CD4-positive, alpha-beta T cell treated with Interleukin-17A for 1 hour (primary cell): ENCODE measurements at places on chromosomes 5 and 9.

GRCh38 chr9:117771136-117771535 lies 66.9 kb downstream of the TLR4 start:
- no peak for DNase-seq

DNA sequence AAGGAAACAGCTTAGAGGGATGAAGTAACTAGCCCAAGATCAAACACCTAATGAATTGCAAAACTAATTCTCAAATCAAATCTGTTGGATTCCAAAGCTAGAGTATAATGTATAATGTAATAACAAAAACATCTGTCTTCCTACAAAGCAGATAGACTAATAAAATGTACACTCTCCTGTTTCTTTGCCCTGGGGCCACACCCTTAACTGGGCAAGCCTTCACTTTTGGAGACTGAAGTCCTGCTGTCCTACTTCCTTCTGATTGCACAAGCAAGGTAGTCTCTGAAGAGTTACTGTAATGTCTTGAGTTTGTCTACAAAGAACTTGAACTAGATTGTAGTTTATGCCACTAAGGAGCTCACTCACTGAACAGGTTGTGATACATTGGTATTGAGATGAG lies 2.5 kb downstream of the TTC1 start:
- no peak for DNase-seq

- no peak for DNase-seq
Measured at GRCh38 chr9:37639841-37640240, 10.9 kb upstream of the FRMPD1 start.

DNA sequence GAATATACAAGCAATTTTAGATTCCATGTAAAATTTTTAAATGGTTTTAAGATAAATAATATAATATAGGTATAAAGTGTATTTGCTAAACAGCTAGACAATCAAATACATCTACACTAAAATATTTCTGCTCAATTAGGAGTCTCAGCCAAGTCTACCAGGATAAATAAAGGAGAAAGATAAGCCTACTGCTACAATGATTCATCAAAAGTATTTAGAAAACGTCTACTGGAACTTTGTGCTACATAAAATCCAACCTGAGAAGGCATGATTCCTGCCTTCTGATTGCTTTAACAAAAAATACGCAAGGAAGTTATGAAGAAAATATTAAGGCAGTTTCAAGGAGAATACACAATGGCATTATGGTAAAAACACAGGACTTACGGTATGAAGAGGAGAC lies 570.6 kb downstream of the EFNA5 start:
- DNase-seq, result no peak

DNA sequence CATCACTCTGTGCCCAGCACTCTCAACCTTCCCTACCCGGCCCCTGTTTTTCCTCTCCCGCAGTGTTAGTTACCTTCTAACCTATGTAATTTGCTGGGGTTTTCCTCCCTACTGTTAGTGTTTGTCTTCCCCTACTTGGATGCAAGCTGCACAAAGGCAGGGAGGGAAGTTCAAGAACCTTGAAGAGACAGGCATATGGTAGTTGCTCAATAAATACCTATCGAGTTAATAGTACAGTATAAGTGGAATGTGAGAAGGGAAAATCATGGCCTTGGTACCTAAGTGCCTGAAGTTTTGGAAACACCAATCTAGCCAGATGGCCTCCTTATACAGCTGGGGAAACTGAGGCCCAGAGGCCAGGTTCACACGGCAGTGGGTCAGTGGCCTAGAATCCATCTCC lies 24.2 kb downstream of the PDGFRB start:
- DNase-seq, result no peak

GRCh38 chr9:72362680-72363139 lies 2.3 kb downstream of the ZFAND5 start:
- DNase-seq, result peak; percentile 60

GRCh38 chr5:77560677-77561263 lies 68.7 kb upstream of the WDR41 start:
- DNase-seq, result peak; percentile 22

- no peak for DNase-seq
Measured at GRCh38 chr5:177498013-177498787, 796 bp upstream of the PDLIM7 start.

DNA sequence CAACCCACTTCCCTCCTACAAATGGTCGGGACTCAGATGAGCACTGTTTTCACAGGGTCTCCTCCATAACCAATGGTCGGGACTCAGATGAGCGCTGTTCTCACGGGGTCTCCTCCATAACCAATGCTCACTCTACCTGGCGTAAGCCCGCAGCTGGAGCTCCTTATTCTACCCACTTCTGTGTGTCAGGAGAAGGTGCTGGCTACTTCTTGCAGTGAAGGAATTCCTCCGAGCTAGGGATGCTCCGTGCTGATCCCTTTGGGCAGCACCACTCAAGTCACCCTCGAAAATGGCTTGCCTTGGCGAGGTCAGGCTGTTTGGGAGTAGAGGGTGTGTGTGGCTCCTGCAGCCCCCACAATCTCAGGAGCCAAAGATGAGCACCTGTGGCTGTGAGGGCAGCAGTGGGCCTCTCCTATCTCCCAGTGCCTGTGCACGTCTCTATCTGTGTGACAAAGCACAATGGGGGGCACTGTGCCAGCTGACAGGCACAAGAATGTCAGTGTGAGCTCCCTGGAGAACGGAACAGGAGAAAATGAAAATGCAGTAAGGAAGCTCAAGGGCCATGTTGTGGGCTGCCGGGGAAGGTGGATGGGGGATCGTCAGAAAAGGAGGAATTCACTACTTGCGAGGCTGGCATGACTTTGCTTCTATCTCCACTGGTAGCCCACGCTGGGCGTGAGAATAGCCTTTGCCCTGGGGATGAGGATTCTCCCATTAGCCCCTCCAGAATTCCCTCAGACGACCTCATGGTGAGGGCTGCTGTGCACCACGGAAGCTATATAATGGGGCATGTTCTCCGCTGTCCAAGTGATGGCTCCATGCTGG lies 3.9 kb upstream of the BTNL9 start:
- DNase-seq, result no peak

GRCh38 chr9:35616681-35617459 lies 1.3 kb downstream of the CD72 start:
- DNase-seq, result peak; percentile 85

- DNase-seq, result no peak
Measured at GRCh38 chr5:54361691-54362411, 51.5 kb upstream of the ARL15 start.

DNA sequence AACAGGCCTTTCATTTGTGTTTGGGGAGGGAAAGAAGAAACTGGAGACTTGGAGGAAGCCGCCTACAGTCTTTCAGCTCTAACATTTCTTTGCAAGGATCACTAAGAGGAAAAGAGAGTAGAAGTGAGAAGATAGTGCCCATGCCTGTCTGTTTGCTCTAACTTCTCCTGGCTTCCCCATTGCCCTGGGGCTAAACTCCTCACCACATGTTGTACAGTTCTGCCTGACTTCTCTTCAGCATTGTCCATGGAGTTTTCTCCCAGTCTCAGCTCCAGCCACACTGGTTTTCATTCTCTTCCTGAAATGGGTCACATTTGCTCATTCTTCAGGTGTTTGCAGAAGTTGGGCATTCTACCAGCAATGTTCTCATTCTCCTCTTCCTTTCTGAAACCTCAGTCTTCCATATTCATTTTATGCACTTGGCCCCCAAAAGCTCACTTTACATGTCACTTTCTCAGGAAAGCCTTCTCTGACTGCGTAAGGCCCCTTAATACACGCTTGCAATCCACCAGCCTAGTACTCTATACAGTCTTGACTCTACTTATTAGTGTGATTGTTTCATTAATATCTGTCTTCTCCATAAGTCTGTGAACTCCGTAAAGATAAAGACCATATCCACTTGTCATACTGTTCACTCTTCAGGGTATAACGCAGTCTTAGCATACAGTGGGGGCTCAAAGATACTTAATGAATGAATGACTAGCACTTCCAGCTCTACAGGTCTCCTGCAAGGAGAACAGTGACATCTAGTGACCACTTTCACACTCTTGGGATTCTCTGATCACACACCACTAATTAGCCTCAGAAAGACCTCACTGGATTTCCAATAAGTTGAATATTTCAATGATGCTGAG lies 40.2 kb upstream of the TRIM32 start:
- no peak for DNase-seq

DNA sequence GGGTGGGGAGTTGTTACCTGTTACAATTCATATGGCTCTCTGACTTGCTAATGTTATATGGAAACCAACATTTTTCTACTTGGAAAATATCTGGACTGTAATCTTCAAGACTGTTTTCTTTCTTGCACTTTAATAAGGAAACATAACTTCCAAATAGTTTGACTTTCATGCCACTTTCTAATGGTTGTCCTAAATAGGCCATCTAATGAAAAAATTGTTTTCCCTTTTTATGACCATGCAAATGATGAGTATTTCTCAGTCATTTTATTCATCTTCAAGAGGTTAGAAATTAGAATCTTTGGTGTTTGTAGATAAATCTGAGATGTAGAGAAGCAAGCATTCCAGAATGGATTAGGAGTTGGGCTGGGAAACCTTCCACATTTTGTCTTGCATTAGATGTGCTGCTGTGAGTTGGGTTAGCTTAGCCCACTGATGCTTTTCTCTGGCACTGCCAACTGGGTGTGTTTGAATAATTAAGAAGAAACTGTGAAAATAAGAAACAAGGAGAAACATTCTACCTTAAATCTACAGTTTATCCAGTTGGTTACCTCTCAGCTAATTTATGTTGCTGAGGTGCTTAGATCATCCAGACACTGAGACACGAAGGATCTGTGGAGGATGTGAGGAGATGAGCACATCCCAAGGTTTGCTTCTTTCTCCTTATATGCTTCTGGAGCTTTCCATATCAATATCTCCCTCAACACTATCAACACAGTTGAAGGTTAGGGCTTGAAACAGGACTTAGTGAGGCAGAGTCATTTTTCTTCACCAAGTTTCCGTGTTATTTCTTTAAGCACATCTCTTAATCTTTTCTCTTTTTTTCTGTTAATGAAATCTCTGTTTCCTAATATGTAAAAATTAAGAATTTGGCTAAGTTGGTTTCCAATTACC lies 2.7 kb downstream of the RASGRF2 start:
- no peak for DNase-seq
